Pulmonary artery endothelial cell (primary cell): ENCODE measurements at places on chromosomes 1 and 21.

GRCh38 chr1:19489996-19490395, 4.7 kb upstream of the CAPZB start:
- DNase-seq = no peak

- no peak for DNase-seq
Measured at GRCh38 chr1:209391792-209392191, 191.7 kb upstream of the CAMK1G start.

- DNase-seq = no peak
Measured at GRCh38 chr1:29991025-29991424, 732.4 kb downstream of the MATN1 start.

DNA sequence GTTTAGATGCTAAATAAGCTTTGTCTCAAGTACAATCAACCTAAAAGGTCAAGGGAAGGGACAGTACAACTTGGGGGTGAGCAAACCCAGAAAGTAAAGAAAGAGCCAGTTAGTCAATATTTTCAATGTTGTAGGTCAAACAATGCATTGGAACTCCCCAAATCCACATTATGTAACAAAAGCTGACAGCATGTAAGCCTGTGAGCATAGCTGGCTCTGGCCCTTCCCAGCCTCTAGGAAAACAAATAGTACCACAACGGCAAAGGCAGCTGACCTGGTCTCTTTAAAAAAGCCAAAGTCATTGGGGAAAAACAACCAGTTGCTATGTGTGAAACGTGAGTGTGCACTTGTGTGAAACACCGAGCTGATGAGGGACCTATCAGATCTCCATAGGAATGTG, 3.4 kb downstream of the CBR1 start:
- DNase-seq = no peak

DNA sequence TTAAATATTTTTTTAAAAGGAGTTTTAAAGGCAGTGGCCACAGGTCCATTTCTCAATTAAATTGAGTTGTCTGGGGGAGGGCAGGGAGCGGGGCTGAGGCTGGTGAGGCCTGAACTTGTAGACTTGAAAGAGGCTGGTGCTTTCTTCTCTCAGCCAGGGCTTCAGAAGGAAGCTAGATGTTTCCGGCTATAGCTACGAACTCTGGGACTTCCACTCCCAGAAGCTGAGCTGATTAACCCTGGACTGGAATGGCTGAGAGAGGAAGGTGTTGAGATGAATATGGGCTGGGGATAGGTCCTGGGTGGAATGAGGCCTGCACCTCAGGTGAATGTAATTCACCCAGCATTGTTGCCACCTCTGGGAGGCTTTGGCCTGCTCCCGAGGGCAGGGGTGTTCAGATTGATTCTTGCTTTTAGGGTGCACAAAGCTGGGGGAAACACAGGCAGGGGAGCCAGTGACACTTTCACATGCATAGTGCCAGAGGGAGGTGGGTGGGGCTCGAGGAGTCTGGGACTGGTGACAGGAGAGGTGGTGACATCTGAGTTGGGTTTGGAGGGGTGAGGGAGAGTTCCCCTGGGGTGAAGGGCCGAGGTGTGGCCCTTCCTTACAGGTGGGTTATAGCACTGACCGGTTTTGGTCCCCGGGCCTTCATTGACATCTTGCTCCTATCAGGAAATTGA, 18.2 kb downstream of the LDLRAP1 start:
- no peak for DNase-seq

DNA sequence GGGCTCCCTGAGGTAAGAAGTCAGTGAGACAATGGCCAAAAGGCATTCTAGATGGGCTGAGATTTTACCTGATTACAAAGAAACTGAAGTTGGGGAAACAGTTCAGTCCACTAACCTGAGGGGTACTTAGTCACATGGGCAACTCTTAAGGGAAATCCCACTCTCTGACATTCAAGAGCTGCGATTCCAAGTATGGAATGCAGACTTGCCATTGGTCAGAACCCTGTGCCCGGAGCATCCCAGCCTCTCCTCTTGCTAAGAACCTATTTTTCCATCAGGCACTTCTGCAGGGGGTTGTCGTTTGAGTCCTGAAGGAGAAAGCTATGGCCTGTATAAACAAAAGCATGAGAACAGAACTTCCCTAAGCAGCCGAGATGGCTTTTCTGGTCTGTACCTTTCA, 434.9 kb upstream of the DAB1 start:
- DNase-seq = no peak

DNA sequence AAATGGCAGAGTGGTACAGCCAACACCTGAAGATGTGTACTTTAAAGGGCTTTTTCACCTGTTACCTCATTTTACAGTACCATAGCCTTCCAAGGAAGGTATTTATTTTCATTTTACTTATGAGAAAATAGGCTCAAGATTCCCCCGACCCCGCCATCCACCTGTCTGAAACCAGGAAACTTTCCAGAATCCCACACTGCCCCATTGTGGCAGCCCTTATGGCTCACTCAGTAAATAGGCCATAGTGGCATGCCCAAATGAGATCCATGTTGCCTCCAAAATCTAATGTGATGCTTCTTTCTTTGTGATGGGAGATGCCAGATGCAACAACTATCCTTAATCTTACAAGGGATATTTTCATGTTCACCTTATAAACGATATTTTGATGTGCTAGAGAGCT, 97.8 kb downstream of the EBNA1BP2 start:
- no peak for DNase-seq

- no peak for DNase-seq
Measured at GRCh38 chr1:18714404-18715175, 83.9 kb downstream of the PAX7 start.

GRCh38 chr1:182791281-182792179, 2.0 kb downstream of the NPL start:
- DNase-seq = no peak
